ENCODE measurements at places on chromosomes 6 and 20.

DNA sequence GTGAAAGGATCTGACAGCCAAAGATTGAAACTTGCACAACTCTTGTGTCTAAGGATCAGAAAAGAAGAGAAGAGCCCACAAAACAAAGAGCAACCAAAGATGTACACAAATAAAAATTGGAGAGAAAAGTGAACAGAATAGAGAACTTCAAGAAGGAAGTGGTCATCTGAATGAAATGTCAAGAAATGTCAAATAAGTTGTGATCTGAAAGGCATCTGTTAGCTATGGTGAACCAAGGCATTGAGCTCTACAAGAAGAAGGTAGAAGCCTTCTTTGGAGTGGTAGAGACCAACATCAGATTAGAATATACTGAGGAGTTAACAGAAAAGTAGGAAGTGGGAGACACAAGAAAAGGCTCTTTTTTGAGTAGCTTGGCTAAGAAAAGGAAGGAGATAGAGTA, 28.5 kb downstream of the IL17F start:
- no peak for DNase-seq

DNA sequence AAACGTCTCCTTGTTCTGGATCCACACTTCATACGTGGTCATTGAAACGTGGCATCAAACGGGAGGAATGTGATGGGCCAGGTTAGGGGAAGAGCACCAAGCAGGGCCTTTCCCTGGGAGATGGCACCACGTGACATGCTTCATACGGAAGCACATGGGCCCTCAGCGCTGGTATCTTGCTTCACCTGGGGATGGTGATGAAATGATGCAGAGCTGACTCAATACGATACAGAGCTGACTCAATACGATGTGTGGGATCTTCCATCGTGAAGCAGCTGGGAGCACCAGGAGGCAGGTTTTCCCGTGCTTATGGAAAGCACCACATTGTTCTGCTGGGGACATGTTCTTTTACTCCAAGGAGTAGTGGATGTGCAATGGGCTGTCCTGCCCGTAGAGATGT, 22.5 kb upstream of the TAGAP start:
- DNase-seq = no peak

- DNase-seq = no peak
Observed at GRCh38 chr20:12241065-12241464, 323.4 kb downstream of the BTBD3 start.

GRCh38 chr6:134577998-134578397, 260.1 kb upstream of the SGK1 start:
- DNase-seq = no peak

DNA sequence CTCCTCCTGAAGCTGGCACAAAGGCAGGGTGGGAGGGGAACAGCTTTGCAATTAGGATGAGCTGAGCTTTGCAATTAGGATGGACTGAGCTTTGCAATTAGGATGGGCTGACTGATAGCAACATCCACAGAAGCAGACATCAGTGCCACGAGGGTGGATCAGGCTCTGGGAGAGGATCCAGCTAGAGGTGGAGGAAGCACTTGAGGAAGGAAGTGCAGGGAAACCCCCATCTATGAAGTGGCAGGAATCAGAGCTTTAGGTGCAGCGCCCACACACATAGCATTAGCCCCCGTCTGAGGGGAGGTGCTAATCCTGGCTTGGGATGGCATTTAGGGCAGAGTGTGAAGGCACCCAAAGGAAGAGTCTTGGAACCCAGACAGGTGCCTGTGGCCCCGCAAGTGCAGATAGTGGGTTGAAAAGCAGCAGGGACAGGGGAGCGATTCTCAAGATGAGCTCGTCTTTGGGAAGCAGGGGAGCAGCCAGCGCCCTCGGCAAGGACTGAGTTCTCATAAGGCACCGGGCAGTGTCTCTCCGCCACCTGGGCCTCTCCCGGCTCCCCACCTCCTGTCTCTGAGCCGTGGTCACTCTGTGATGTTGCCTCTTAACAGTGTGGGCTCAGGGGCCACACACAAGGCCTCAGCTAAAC, 12.0 kb upstream of the THBS2 start:
- no peak for DNase-seq

DNA sequence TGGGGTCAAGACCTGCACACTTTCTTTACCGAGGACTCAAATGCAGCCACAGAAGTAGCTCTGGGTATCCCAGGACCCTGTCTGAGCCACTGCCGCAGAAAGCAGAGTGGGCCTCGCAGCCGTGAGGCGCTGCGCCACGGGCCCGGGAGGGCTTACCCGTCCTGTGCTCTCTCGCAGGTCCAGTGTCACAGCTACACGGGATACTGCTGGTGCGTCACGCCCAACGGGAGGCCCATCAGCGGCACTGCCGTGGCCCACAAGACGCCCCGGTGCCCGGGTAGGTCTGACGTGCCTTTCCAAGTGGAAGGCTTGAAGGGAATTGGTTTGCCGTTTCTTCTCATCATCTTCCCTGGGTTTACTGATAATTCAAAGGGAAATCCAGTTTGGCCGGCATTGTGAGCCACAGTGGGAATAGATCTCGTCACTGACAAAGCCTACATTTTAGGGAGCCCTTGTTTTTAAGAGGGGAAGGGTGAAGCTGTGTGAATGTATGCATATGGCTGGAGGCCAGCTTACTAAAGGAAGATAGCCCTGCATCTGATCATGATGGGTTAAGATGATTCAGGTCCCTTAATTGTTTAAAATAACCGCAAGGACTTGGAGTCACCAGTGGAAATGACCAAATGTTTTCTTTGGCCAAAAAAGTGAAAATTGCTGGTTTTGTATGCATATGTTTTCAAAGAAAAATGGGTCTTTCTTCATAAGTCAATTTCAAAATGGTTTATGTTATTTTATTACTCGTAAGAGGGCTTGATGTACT, 86.6 kb downstream of the SMOC2 start:
- no peak for DNase-seq

- DNase-seq = no peak
Observed at GRCh38 chr6:148385379-148385778, 42.7 kb downstream of the SASH1 start.

DNA sequence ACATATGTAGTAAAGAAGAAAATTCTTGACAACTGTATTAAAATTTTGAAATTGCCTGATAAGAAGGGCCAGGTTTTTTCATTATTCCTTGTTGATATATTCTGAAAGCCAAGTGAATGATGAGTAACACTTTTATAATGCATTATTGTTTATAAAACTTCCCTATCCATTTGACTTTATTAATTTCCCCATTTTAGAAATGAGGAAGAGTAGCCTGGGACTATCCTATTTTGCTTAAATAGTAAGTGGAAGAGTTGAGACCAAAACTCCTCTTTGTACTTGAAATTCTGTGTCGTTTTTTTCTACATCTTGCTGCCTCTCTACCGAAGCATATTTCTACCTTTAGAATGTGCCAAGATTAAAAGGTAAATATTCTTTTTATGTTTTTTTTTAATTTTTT, 39.7 kb downstream of the TRMT11 start:
- no peak for DNase-seq

DNA sequence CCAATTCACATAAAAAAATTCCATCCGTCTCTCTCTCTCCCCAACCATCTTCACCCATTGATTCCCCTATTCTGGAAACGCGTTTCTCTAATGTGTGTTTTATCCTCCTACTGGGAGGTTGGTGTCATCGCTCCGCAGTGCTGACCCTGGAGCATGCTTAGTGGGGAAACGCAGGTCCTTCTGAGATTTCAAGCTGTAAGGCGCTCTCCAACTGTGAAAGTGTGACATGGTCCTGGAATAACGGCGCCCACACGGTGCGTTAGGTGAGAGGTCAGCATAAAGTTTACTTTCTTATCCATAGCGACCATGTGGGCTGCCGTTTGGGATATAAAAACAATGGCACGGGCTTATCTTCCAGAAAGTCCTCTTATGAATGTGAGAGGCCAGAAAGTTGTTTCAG, 123.9 kb downstream of the WDR27 start:
- no peak for DNase-seq

- no peak for DNase-seq
Observed at GRCh38 chr6:157560691-157561413, 179.9 kb downstream of the ZDHHC14 start.

DNA sequence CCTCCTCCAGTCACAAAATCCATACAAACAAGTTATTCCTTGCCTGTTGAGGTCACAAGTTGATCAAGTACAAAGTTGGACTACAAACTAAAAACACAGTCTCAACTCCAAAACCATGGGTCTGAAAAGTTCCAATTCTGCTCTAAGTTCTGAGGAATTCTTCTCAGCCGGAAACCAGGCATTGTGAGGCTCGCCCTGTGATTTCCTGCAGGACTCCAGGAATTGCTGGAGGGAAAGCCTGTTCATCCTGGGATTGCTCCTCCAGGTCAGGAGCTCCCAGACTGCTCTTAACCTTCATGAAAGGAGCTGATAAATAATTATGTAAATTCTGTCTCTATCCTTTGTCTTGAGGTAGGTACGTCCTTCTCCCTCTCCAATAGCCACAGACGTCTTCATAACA, 8.5 kb downstream of the TRAM2 start:
- no peak for DNase-seq

GRCh38 chr20:40777653-40778052, 88.6 kb upstream of the MAFB start:
- no peak for DNase-seq

DNA sequence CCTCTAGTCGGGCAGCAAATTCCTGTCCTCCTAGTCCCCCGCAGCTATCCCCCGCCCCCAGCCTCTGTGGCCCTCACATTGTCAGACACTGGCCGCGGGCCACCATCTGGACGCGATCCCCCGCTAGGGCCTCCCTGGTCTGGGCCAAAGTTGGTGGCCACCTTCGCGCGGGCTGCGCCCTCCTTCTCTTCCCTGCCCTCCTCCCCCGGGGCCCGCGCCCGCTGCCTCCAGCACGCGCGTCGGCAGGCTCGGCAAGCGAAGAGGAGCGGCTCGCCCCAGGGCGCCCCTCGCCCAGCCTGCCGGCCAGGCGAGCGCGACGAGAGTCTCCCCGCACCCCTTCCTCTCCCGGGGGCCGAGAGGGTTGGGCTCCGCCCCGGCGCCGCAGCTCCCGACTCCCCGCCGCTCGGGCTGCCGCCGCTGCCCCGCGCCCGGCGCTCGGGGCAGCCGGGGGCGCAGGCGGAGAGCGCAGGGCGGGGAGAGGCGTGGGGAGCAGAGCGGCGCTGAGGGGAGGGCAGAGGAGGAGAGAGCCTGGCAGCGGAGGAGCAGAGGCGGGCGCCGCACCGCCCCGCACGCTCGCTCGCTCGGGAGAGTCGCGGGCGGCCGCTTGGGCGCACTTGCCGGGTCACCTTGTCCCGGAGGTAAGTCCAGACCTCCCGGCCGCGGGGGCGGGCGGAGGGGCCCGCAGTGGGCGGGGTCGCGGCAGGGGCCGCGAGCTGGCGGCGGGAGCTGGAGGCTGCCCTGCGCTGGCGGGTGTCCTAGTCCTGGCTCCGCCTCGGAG, at the start of gene SYNDIG1:
Gene SYNDIG1, plus strand, starts transcription at position 514 of the 778 bp plus-strand sequence. CDS start 73,469 bp downstream, outside the sequence.
- no peak for DNase-seq

GRCh38 chr6:45881705-45882467, 133.8 kb downstream of the CLIC5 start:
- DNase-seq = no peak

DNA sequence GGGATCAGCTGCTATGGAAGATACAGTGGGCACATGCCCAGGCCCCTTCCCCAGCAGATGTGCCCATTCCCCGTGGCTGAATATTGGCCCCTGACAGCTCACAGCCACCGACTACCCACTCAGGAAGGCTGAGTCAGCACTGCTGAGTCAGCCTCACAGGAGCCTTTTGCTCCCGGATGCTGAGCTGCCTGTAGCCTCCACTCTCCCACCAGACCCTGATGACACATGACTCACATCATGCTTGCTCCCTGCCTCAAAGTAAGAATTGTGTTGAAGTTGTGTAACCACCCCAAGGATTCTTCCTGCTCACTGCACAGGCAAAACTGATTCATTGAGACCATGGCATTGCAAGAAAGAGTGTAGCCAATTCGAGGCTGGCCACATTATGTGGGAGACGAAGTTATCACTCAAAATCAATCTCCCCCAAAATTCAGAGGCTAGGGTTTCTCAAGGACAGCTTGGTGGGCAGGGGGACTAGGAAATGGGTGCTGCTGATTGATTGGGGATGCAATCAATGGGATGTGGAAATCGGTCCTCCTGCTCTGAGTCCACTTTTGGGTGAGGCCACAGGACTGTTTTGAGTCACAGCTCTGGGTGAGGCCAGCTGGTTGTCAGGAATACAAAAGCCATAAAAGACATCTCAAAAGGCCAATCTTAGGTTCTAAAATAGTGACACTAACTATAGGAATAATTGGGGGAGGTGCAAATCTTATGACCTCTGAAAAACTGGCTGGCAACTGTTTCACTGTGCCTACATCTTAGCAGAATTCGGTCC, 556.6 kb upstream of the CDH4 start:
- DNase-seq = no peak

GRCh38 chr6:108260126-108260808, 573 bp downstream of the SNX3 start:
- no peak for DNase-seq

GRCh38 chr20:11755071-11755841, 162.4 kb upstream of the BTBD3 start:
- DNase-seq = no peak

DNA sequence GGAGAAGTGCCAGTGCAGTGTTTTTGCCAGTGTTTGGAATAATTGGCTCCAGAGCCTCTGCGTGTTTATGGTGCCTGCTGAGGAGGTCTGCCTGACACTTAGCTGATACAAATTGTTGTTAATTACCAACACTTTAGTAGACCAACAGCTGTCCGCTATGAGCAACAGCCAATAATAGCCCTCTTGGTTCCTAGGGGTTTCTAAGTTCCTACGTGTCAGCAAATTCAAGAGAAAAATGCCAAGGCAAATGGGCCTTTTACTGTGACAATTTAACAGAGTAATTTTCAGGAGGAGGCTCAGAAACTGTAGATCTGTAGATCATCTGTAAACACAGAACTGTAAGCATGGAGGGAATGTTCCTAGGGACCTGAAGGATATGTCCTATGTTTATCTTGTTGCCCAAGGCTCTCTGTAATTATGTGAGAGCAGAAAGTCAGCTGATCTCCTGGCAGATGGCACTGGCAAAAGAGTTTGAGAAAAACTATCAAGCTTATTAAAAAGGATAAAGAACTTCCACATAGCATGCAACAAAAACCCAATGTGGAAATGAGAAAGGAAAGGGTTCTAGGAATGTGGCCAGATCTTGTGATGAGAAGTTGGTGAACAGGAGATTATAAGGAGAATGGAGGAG, 157.7 kb downstream of the GJA1 start:
- no peak for DNase-seq

GRCh38 chr6:7668936-7669335, 57.0 kb upstream of the BMP6 start:
- DNase-seq = no peak

DNA sequence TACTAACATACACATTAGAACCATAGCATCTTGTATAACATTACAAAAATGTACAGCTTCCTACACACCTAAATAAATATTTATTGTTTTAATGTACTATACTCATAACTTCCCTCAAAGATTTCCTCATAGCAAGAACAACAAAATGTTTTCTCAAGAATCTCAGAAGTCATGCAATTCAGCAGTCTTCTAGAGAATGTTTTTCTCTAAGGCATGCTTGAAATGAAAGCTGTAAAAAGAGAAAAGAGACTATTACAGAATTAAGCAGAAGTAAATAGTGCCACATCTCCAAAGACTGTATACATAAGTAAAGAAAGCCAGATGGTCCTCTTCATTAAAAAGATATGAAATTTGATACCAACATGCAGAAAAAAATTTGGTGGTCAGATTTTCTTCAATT, 672.2 kb downstream of the EPM2A start:
- DNase-seq = no peak

Data from activated naive CD8-positive, alpha-beta T cell treated with anti-CD3 and anti-CD28 coated beads, Interleukin-2, amount 50 U/mL, for 16 hours (primary cell).